Upper lobe of left lung (tissue), 6 donors: ENCODE measurements at places on chromosomes 2 and 18.

GRCh38 chr2:44826601-44827000, 114.9 kb upstream of the SIX3 start:
- no peak for DNase-seq

DNA sequence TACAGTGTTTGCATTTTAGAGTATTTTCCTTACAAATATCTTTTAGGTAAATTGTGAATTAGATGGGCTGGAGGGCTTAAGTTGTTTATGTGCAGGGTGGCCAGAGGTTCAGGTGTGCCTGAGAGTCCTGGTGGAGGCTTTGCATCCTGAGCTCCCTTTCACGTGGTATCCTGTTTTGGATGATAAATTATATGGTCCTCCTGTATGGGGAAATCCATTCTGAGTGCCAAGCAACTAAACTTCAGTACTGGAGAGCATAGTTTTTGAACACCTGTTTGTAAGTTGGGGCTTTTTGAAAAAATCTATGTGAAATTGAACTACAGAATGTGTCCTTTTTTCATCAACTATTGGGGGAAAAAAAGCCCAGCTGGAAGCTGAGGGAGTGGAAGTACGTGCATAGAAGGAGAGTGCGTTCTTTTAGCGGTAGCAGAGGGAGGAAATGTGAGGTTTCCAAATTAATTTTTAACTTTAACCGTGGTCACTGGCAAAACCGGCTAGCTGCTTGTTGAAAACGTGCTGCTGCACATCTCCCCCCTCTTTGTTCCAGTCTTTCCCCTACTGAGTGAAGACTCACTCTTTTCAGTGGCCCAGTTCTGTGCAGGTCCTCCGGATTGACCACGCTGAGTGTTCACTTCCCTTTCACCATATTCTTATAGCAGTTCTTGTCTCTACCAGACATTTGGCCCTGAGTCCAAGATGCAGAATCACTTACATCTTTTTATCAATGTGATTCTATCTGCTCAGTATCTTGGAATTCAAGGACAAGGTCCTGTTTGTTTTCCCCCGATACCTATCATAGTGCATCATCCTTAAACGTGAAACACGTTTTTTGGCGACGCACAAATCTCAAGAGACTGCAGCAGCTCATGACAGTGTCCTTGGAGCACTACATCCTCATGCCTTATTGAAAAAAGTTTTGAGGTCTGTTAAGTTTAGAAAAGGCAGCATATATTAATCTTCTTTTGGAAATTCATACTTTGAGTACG, 15.3 kb downstream of the CNOT11 start:
- DNase-seq: no peak

- DNase-seq: no peak
These were observed 100.2 kb downstream of the STPG4 start for GRCh38 chr2:47054868-47055267.

- no peak for DNase-seq
These were observed 557.9 kb downstream of the DCC start for GRCh38 chr18:52897611-52898484.

GRCh38 chr18:9827793-9828505, 57.8 kb upstream of the TXNDC2 start:
- peak; percentile 46 for DNase-seq

GRCh38 chr18:28916456-28916855, 739.5 kb upstream of the CDH2 start:
- DNase-seq: no peak

DNA sequence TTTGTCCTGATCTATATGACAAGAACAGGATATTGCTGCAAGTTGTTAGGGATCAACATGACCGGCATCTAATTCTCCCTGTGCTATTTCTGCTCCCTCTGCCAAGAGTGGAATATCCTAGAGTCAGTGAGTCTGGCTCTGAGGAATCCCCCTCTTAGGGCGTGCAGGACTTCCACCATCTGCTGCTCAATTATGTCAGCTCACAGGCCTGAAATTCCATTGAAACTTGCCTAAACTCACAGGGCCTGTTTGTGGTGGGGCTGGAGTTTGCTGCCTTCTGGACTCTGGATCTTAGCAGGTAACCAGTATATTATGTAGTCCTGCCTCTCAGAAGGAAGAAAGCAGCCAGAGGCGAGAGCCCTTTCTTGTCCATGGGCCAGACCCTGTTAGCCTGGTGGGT, 323.0 kb downstream of the TSN start:
- no peak for DNase-seq

- DNase-seq: no peak
These were observed 194.3 kb downstream of the RTP5 start for GRCh38 chr2:242063850-242064249.

DNA sequence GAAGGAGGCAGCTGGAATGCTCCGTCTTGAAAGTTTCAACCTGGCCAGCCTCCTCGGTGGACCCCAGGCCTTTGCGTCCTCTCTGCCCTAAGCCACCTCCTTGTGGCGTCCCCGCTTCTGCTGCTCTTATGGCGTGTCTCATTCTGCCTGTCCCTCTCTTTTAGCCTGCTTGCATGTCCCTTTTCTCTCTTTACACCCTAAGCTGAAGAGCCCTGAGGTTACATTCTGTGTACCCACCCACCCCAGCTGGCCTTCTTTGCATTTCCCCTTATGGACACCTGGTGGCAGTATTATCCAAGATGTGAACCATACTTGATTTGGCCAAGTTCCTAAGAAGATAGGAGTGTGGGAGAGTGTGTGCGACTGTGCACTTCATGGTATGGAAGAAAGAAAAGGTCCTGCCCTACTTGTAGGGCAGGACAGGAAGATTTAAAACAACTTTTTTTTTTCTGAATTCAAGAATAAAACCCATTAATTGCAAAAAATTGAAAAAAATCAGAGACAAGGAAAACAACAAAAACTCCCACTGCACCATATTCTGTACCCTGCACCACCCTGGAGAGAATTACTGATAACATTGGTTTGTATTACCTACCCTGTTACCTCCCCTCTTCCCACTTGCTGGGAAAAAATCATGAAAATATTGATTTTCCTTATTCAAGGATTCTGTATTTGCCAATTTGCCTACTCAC, 77.4 kb downstream of the DYSF start:
- DNase-seq: no peak

DNA sequence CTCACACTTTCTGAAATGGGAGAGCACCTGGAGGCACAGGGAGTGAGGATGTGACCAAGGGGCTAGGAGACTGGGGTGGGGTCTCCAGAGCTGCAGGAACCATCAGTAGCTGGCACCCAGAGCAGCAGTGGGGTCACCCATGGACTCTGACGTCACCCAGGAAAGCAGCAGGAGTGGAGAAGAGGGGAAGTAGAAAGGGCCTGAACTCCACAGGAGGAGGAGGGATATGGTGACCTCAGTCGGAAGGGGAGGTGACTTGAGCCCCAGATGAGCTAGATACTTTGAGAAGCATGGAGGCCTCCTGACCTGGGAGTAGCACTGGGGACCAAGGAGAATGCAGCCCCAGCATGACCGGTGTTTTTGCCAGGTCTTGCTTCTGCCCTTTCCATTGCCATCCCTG, 8.8 kb downstream of the NMUR1 start:
- DNase-seq: no peak

DNA sequence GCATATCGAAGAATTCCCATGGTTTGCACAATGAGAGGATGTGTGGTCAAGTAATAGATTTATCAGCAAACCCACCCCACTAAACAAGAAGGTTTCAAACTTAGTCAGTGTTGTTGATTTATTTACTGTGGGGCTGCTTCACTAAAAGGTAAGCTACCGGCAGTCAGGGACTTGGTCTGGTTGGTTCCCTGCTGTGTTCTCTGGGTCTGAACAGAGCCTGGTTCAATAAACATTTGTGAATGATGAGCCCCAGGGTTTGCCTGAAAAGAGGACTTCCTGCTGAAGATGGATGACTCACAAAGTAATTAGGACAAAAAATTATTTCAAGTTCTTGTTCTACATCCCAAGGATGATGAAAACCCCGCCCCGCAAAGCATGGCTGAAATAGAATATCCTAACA, 108.3 kb downstream of the SPP2 start:
- DNase-seq: no peak

GRCh38 chr2:31110431-31110830, 27.8 kb downstream of the GALNT14 start:
- no peak for DNase-seq

DNA sequence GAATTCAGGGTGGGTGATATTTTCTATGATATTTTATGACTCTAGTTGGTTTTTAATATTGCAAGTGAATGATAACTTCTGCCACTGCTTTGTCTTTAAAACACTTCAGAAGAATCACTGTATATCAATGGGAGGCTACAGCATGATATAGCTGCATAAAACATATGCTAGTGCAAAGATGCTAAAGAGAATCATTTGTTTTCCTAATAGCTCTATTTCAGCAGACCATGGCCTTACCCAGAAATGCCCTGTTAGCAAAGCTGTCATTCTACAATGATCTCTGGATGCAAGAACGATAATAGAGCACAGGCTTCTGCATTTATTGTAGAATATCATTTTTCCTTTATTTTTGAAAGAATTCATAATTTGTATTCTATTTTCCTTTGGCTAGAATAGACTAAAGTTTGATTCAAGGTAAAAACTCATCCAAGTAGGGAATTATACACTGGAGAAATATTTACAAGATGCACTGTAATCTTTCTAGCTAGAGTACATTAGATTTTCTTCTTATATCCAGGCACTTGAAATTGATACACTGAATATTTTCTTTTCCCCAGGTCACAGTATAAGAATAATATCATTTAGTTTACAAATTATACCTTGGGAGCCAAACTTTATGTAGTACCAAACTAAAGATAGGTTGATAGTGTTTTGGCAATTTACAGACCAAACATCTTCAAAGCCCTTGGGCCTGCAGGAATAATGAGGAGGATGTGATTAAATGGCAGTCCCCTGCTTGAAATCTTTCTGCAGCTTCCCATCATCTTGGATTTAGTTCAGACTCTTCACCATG, 252.6 kb upstream of the LINC00305 start:
- DNase-seq: no peak

DNA sequence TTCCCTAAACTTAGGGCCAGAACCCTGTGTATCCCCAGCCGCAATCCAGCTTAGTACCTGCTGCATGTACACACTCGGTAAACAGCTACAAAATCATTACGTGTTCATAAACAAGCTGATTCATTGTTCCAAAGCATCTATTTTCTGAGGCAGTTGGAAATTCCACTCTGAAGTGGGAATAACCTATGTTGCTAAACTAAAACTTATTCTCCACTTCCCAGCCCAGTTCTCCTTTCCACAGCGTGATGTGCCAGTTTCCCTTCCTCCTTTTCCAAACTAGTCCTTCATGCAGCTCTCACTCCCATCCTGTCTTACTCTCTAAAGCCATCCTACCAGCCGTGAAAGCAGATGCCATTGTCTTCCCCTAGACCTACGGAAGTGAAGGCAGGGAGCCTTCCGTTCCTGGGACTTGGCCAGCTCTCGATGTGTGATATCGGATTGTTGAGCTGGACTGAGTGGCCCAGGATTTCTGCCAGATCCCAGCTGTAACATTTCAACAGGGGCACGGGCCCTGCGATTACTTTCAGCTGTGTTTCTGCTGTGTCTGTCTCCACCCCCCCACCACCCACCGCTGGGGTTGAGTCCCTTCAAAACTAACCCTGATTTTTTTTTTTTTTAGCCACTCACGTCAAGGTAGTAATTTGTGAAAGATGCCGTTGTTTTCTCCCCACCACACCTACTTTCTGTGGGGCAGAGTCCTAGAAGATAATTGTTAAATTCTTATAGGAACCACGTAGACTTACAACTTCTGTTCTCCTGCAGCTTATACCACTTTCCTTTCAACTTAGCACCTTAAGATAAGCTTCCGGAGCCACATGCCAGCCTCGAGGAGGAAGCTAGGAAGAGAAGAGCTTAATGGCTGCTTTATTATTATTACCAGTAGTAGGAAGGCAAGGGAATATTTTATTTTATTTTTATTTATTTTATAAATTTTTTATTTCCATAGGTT, 100.9 kb downstream of the CRIM1 start:
- peak; percentile 79 for DNase-seq

- no peak for DNase-seq
These were observed 418.2 kb upstream of the SLC39A10 start for GRCh38 chr2:195238826-195239225.

DNA sequence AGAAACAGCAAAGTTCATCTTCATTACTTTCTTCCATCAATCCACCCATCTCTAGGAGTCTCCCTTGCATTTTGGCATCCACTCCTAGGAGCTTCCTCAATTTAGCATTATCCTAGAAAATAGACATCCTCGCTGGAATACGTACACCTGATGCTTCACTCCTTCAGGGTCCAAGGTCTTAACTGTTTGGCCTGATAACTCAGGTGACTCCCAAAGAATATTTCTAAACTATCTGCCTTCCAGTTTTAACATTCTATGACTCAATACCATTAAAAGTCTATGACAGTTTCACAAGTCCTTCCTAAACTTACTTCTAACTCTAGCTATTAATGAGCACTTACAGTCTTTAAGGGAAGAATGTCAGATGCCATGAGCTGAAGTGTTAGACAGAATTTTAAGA, 26.5 kb upstream of the TLK1 start:
- DNase-seq: no peak

- DNase-seq: no peak
These were observed 521.2 kb upstream of the POU3F3 start for GRCh38 chr2:104332731-104333130.

DNA sequence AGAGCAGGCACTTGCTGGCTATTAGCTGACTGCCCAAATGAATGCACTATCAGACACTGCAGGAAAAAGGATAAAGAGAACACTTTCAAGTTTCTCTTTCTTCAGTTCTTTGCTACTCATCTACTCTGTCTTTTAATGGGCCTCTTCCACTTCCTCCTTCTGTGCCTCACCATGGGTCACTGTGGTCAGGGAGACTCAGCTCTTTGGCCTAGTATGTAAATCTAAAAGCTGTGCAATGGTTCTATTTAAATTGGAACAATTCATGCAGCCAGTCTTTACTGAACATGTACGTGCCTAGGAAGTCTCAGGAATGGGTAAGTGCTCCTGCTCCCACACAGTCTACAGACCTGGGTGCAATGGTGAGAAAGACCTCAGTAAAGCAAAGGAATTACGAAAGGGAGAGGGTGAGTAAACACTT, 79.1 kb upstream of the DNMT3A start:
- no peak for DNase-seq

- DNase-seq: peak; percentile 83
These were observed 35.8 kb downstream of the CCDC68 start for GRCh38 chr18:54923339-54923956.
